Endodermal cell (in vitro differentiated cells): ENCODE measurements at places on chromosomes 12 and 14.

- DNase-seq: no peak
These were observed 376.7 kb downstream of the ZFP36L1 start for GRCh38 chr14:68416171-68416570.

- peak; percentile 98 for DNase-seq
These were observed at the start of gene ACSS3 for GRCh38 chr12:81077686-81078441. Gene ACSS3 (plus strand): TSS chr12:81078079. CDS start chr12:81078121, 42 bp downstream.

- DNase-seq: peak; percentile 76
These were observed 2.0 kb downstream of the PAX9 start for GRCh38 chr14:36663404-36664321.

GRCh38 chr12:47156167-47156736 lies 76.5 kb upstream of the AMIGO2 start:
- no peak for DNase-seq

DNA sequence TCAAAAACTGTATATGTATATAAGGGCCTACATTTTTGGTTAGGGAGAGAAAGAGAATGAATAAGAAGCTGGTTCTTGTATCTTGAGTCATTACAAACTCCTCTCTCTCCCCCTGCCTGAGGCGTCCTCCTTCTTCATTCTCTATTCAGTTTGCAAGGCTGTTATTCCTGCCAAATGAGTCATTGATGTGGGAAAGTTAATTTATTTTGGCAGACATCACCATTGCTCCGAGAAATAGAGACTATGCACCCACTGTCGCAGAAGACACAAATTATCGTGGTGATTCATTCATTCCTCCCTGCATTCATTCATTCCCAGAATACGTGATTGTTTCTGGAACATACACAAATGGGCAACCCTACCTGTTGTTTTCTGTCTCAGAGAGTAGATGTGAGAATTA lies 112.5 kb upstream of the MED13L start:
- DNase-seq: no peak

GRCh38 chr14:54854181-54854580 lies 48.4 kb downstream of the GCH1 start:
- DNase-seq: peak; percentile 72

- DNase-seq: peak; percentile 73
These were observed 475.8 kb downstream of the RAD51B start for GRCh38 chr14:68295316-68295816.

DNA sequence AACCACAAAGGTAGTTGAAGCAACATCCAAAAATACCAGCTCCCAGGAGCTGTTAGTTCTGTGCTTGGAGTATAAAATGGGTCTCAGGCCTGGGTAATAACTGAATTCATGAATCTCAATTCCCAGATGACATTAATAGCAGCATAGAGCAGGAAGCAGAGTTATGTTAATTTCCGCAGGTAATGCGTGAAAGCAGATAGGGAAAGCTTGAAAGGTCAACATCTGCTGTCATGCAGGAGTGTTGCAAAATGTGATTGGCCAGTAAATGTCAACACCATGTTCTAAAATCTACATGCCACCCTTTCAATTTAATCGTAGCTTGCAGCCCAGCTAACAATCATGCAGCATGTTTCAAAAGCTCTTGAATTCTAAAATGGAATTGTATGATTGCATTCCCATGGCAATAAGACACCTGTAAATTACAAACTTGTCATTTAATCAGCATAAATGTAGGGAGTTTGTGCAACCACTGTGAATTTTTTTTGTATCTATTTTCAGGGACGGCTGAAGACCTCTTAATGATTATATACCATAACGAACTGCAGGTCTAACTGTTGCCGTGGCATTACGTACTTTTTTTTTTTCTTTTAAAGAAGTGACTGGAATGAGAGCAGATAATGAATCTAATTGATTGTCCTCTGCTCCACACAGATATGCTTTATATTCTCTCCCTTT lies 635.8 kb upstream of the FOXG1 start:
- DNase-seq: no peak

GRCh38 chr14:20686386-20687143 lies 2.0 kb upstream of the ANG start:
- DNase-seq: peak; percentile 1

DNA sequence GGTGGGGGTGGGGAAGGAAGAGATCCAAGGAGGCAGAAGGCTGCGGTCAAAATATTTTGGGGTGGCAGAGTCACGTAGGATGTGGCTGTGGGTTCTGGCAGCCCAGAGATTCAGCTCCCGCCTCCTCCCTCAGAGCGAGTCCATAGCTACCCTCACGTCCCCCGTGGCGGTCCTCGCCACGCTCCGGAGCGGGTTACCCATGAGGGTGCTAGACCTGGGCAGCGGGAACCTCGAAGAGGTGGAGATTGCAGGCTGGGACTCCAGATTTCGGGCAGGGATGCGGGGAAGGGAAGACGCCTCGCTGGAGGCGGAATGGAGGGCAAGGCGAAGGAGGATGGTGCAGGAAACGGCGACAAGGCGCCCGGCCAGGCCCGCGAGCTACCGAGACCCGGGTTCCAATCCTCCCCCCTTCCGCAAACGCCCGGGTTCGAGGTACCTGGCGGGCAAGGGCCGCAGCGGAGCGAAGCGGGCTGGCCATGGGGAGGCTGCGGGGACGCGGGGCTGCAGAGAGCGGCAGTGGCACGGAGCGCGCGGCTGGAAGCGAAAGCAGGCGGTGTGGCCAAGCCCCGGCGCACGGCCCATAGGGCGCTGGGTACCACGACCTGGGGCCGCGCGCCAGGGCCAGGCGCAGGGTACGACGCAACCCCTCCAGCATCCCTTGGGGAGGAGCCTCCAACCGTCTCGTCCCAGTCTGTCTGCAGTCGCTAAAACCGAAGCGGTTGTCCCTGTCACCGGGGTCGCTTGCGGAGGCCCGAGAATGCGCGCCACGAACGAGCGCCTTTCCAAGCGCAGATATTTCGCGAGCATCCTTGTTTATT lies 46.2 kb downstream of the BCAT1 start:
- DNase-seq: peak; percentile 87

DNA sequence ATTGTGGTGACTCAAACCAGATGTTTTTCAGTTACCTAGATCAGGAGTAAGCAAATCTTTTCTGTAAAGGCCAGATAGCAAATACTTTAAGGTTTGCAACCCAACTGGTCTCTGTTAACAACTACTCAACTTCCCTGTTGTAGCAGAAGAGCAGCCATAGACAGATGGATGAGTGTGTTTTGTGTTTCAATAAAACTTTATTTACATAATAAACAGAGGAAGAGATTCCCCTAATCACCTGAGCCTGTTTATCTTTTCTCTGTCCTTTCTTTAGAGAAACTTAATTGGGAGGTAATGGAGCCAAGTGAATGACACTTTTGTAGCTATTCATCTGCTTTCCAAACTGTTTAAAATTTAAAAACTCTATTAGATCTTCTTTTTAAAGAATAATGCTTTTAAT lies 365.1 kb downstream of the IPO8 start:
- no peak for DNase-seq

- DNase-seq: no peak
These were observed 42.7 kb downstream of the SSH1 start for GRCh38 chr12:108814462-108815211.

DNA sequence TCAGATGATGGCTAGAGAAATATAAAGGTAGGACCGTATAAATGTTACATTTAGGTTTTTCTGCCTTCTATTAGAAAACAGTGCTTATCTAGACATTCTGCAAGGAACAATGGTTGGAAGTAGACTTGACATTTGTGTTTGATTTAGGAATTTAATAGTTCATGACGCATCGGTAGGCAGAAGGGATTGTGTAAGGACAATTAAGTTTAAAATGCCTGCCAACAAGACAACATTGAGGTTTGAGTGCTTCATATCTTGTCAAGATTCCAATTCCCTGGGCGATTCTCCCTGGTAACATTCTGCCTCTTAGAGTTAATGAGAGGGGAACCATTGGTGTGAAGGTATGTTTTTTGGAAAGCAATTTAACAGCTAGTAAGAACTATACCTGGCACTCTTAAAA lies 186.8 kb upstream of the RBM19 start:
- DNase-seq: no peak

GRCh38 chr12:69287556-69287955 lies 48.2 kb downstream of the CPSF6 start:
- no peak for DNase-seq

- DNase-seq: no peak
These were observed 216.7 kb downstream of the NUAK1 start for GRCh38 chr12:105921872-105922669.

DNA sequence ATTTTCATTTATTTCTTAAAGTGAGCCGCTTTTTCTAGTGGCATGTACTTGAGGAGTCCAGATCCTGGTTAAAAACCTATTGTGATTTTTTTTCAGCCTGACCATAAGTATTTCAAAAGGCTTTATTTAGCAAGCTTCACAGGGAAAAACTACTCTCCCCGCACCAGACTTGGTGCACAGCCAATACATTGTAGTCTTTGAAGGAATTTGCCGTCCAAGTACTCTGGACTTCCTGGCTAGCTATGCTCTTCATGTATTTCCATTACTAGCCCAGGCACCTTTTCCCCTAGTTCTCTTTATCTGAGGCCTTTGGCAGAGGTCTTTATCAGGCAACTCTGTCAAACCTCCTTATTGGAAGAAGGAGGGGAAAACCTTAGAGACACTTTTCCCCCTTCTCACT lies 234.7 kb downstream of the CCDC91 start:
- DNase-seq: no peak

- DNase-seq: no peak
These were observed 3.2 kb upstream of the MIA2 start for GRCh38 chr14:39230416-39231035.

- no peak for DNase-seq
These were observed 23.7 kb upstream of the YAF2 start for GRCh38 chr12:42261708-42262107.

- DNase-seq: peak; percentile 58
These were observed 32.6 kb downstream of the USP15 start for GRCh38 chr12:62292761-62293344.

GRCh38 chr12:6341417-6342139 lies at the start of gene TNFRSF1A:
Gene TNFRSF1A (minus strand): TSS chr12:6342076. CDS start chr12:6341814, 262 bp downstream.
- peak; percentile 89 for DNase-seq

- DNase-seq: no peak
These were observed 32.7 kb downstream of the PRMT8 start for GRCh38 chr12:3523728-3524127.

- no peak for DNase-seq
These were observed 48.4 kb downstream of the ETV6 start for GRCh38 chr12:11697670-11698387.

GRCh38 chr12:117985182-117985581 lies 16.4 kb upstream of the KSR2 start:
- DNase-seq: no peak
